ENCODE measurements at places on chromosomes 11 and 22.

- DNase-seq: no peak
These were observed 12.2 kb downstream of the TEAD1 start for GRCh38 chr11:12686246-12687060.

- DNase-seq: no peak
These were observed at the start of gene CSF2RB for GRCh38 chr22:36913427-36914389. CSF2RB (plus strand) TSS chr22:36913628; CDS start chr22:36922208, 8,580 bp downstream.

GRCh38 chr11:125579811-125580210, 10.5 kb downstream of the EI24 start:
- DNase-seq: no peak

DNA sequence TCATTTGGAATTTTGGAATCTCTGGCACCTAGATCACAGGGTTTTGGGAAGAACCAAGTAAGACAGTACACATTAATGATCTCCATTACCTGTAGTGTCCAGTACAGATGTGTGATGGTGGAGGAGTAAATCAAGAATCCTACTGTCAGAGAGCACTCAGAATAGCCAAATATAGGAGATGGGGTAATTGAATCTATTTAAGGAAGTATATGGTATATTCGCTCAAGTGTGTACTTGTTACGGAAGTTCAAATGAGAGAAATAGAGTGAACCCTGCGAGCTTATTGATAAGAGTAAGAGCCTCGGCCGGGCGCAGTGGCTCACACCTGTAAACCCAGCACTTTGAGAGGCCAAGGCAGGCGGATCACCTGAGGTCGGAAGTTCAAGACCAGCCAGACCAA, 2.2 kb downstream of the SPCS2 start:
- DNase-seq: no peak

DNA sequence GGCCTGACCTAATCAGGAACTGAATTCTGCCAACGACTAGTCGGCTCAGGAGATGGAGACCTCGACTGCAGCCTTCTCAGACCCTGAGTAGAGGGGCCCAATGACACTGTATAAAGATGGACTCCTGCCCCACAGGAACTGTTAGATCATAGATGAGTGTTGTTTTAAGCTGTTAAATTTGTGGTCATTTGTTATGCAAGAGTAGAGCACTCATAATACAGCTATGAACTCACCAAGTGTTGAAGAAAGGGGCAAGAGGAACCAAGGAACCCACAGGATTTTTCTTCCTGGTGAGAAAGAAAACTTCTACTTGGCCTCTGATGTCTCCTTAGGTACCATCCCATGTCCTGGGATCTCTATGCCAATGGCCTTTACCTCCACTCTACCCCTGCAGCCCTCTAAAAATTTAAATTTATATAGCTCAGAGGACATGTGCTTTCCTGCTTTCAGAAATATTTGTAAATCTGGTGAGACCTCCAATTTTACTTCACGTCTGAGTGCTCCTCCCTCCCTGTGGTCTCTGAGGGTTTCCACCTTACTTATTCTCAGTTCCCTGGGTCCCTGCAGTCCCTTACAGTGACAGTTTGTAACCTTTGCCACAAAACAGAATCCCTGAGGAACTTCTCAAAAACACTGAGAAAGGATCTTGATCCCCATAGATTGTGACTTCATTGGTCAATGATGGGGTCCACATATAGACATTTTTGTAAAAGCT, 256.3 kb upstream of the ARHGAP20 start:
- no peak for DNase-seq

- DNase-seq: no peak
These were observed 206.2 kb upstream of the MTMR2 start for GRCh38 chr11:96130061-96130620.

GRCh38 chr11:126891556-126892217, 108.9 kb downstream of the KIRREL3 start:
- no peak for DNase-seq

All from hepatocyte (in vitro differentiated cells).